ENCODE measurements at places on chromosomes 3 and 15.

DNA sequence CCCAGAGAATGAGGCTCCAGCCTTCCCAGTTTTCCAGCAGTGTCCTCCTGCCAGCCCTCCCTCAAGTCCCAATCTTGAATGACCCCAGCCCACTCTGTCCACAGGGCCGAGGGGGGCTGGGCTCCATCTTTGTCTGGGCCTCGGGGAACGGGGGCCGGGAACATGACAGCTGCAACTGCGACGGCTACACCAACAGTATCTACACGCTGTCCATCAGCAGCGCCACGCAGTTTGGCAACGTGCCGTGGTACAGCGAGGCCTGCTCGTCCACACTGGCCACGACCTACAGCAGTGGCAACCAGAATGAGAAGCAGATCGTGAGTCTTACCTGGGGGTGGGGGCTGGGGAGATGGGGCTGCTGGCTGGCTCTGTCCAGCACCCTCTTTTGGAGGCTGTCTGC, 5.6 kb upstream of the FES start:
- no peak for DNase-seq

- DNase-seq, result peak; percentile 94
Measured at GRCh38 chr3:50163572-50164455, 8.7 kb downstream of the SEMA3F start.

DNA sequence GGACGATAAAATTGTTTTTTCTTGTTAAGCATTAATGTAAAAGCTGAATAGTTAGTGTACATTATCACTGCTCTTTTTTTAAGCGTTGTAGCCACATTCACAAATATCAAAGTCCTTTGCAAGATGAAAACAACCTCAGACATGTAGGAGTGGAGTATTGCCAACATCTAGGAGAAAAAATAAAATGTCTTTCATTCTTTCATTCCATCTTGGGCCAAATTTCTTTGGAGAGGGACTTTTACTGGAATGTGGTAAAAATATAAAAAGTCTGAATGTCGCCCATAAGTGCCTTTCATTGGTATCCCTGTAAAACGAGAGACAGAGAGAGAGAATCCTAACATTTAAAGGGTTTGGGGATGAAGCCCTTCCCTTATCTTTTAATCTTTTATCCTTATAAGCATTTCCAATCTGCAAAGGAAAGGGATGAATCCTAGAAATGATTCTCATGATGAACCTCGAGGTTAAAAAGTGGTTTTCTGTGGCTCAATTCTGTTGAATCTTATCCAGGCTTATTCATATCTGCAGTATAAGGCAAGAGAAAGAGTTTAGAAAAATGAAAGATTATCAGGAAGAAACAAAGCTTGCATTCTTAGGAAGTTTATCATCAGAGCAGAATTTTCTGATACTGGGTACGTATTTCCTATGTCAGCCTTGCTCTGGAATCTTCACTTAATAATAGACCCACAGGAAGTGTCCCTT, 1031.7 kb downstream of the MCTP2 start:
- DNase-seq, result peak; percentile 29

- DNase-seq, result no peak
Measured at GRCh38 chr3:34988296-34988695, 651.0 kb upstream of the ARPP21 start.

DNA sequence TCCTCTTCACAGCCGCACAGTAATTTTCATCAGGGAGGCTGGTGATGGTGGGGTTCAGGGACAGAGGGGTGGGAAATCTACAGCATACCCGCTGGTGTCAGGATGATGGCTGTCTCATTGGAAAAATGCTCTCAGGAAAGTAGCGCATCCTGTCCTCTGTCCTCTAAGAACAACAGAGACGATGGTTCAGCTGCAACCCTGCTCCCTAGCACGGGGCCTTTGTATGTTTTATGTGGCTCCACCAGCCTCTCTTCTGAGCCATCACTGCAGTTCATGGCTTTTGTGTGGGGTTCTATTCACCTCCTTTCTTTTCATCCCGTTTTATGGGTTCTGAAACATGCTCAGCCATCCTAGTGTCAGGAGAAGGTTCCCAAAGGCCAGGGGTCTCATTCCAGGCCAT, 68.9 kb downstream of the EPHB1 start:
- DNase-seq, result no peak

- no peak for DNase-seq
Measured at GRCh38 chr3:119257111-119257510, 16.4 kb upstream of the B4GALT4 start.

Data from GM03348 (cell line).